ENCODE measurements at places on chromosomes 4 and X. TPM values are rescaled to one million over a fixed set of nuclear protein-coding genes. Genes with fewer than 3 reads are reported as not detected.

DNA sequence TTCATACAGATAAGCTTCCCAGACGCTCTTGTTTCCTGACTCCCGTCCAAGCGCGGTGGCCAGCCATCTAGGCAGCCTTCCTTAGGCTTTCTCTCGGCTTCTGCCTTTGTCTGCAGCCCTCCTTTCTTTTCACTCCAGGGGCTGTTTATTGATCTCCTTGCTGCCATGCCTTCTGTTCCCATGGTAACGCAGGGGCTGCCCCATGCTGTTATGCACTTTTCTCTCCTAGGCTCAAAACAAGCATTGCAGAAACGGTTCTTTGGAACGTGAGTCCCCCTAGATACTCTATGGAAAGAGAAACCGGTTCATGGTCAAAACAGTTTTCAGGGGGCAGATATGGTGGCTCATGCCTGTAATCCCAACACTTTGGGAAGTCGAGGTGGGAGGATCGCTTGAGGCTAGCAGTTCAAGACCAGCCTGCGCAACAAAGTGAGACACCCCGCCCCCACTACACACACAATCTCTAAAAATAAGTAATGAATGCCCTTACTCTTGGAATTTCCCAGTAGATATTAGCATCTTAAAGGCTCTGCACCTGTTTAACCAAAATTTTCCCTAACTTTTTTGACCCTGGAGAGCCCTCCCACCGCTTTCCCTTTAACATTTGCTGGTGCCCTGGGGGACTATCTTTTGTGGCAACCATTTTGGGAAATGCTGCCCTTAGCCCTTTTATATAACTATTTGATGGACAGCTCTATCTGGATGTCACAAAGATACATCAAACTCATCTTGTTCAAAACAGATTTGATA lies 53.9 kb upstream of the ZNF157 start:
- DNase-seq = no peak

The KLB gene
- not detected for total RNA-seq

- DNase-seq = no peak
These were observed 82.7 kb downstream of the CRMP1 start for GRCh38 chr4:5810151-5810550.

DNA sequence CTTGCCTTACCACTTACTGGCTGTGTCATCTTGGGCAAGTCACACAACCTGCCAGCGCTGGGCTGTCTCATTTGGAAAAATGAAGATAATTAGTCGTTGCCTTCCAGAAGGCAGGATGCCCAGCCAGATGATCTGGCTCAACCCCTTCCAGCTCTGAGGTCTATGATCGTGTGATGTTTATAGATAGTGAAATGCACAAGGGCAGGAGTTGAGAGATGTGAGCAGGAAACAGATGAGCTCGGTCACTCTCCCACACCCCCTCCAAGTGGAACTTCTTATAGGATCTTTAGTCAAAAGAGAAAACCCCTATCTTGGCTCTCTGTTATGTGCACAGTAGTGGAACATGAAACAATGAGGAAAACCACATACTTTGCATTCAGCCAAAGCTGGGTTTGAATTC lies 336.8 kb upstream of the PPARGC1A start:
- no peak for DNase-seq

The UGDH gene
- 76.2 TPM for total RNA-seq

The TLR8 gene
- total RNA-seq = not detected

GRCh38 chr4:140834839-140835495 lies 78.8 kb upstream of the TBC1D9 start:
- DNase-seq = no peak

GRCh38 chr4:168757500-168757899 lies 252.6 kb downstream of the CBR4 start:
- no peak for DNase-seq

The CENPE gene
- 14.2 TPM for total RNA-seq

The GABRG1 gene
- total RNA-seq = 0.18 TPM

- DNase-seq = no peak
These were observed 335.7 kb upstream of the FSTL5 start for GRCh38 chr4:162499478-162499877.

- no peak for DNase-seq
These were observed 62.7 kb downstream of the ANTXR2 start for GRCh38 chr4:80010316-80010715.

- DNase-seq = no peak
These were observed 472.5 kb downstream of the PCDH10 start for GRCh38 chr4:133621628-133622027.

GRCh38 chr4:152735906-152736305 lies 43.6 kb downstream of the TIGD4 start:
- DNase-seq = no peak

The GCNA gene
- 1.1 TPM for total RNA-seq

DNA sequence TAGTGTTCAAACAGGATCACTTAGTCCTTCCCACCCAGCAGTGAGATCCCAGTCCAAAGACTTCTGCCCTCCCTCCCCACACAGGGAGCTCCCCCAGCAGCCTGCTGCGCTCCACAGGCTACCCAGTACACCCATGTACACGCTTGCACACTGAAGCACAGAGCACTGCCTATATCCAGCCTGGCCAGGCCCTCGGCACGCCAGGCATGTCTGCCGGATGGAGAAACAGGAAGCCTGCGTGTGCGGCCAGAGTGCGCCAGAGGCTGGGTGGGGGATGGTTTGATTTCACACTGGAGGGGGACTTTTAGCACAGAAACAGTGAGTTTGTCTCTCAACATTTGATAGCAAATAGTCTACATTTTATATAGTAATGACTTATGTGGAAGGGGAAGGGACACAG lies 833.5 kb upstream of the IGFBP7 start:
- no peak for DNase-seq

DNA sequence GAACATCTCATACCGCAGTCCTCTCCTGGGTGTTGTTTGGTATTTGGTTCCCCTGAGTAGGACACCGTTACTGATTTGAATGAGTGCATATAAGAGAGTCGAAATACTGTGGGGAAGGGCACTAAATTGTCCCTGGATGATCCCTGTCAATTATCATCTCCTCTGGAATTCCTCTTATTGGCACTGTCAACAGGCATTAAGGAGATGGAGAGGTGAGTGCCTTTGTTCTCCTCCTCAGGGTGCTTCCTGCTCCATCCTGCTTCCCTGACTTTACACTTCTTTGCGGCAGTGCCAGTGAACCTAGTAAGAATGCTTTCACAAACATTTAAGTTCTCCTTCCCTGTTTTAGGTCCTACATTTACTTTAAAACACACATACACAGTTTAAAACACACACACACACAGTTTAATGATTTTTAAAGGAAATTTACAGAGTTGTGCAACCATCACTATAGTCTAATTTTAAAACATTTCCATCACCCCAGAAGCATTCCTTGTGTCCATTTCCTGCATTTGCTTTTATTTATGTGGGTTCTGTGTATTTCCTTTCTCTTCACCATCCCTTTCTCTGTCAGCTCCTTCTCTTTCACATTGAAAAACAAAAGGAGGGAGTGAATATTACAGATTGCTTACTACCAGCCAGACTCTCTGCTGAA lies 20.9 kb upstream of the ZRSR2 start:
- DNase-seq = no peak

DNA sequence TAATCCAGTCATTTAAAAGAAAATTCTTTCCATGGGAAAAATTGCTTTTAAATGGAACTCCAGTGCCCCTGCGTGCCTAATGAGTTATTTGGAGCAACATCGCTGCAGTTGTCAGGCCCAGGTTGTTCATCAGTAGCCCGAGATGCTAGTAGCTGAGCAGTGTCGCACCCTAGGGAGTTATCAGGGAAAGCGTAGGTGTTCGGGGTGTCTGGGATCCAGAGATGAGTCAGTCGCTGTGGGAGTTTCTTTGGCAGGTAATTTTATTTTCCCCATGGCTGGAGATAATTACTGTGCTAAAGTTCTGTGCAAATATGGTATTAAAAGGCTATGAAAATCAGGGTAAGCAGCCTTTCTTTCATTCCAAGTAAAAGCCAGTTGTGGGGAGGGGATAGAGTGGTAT lies 49.4 kb downstream of the ANXA3 start:
- no peak for DNase-seq
